ENCODE measurements at places on chromosomes 1 and 21. TPM values are rescaled to one million over a fixed set of nuclear protein-coding genes. Genes with fewer than 3 reads are reported as not detected.

Gene FCRL5
- 0.06 TPM for polyA plus RNA-seq

GRCh38 chr1:15424146-15424667, 14.0 kb upstream of the CTRC start:
- no peak for DNase-seq

DNA sequence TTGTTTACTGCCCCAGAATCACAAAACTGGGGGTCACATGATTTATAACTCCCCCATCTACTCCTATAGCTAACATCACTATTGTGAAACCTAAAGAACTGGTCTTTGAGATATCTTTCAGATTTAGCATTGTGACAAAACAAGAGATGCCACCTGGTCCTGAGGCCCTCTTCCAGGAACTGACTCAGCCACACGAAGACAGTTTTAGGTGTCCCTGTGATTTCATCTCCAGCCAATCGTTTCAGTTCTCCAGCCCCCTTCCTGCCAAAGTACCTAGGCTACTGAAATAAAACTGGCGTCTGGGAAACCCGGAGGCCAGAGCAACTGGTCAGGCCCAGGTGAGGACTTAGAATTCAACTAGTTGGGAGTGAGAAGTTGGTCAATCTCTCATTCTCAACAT, 36.6 kb downstream of the TBX19 start:
- no peak for DNase-seq

DNA sequence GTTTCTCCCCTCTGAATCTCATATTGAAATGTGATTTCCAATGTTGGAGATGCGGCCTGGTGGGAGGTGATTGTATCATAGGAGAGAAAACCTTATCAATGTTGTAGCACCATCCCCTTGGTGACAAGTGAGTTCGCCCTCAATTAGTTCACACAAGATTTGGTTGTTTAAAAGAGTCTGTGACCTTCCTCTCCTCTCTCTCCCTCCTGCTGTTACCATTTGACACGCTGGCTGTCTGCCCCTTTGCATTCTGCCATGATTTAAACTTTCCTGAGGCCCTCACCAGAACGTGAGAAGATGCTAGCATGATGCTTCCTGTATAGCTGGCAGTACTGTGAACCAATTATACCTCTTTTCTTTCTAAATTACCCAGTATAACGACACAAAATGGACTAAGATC, 730.9 kb upstream of the PRMT6 start:
- DNase-seq: no peak

Gene RHOU
- 13.2 TPM for polyA plus RNA-seq

DNA sequence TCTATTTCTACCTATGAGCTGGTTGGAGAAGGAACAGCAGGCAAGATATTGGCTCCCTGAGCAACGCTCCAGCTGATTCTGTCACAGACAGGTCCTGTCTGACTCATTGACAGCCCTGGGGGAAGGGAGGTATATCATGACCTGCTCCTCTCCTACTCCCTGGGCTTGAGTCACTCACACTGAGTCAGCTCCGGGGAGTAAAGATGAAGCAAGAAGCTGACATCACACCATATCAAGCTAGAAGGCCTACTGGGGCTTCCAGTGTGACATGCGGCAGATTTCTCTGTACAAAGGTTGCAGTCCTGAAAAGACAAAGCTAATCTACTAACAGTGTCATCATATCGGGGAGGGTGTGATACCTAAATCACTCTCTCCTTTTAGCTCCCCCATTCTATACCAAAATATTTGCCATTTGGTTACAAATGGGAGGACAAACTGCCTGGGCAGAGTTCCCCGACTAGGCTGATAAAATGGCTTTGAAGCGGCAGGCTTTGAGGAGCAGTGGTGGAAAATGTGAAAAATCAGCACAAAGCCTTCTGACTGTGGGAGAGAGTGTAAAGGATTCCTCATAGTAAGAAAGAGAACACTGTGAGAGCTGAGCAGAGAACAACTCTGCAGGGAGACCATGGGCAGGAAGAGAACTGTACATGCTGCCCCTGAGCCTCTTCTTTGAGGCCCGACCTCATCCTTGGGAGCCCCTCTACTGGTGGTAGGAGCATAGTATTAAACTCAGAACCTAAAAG, 15.5 kb downstream of the PI4KB start:
- no peak for DNase-seq

GRCh38 chr1:1424707-1425106, 3.6 kb upstream of the ANKRD65 start:
- no peak for DNase-seq

All from left renal cortex interstitium (tissue), 4 donors.